NCI-H510A (cell line): ENCODE measurements at places on chromosomes 12 and 14.

DNA sequence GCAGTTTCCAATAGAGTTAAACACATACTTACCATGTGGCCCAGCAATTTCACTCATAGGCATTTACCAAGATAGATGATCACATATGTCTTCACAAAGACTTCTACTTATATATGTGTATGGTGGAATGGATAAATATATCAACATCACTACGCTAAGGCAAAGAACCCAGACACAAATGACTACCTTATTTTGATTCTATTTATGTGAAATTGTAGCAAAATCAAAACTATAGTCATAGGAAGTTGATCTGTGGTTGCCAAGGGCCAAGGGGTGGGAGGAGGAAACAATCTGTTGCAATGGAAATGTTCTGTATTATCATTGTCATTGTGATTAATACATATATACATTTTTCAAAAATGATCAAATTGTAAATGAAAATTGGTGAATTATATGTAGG is 47.7 kb upstream of the ANP32D start:
- DNase-seq = no peak

DNA sequence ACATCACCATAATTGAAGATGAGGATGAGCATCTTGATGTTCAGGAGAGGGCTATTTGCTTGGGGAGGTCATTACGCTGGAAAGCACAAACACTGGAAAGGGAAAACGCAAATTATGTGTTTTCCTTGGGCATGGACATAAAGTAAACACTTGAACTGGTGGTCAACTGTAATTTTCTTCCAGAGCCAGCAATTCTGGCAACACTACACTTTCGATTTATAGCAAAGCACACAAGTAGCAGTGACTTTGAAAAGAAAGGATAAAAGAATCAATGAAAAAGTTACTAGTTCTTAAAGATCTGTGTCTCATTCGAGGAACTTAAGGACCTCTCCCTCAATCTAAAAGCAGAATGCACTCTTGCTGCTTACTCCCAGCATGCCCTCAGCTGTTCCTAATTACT is 2.2 kb downstream of the CLEC14A start:
- no peak for DNase-seq

DNA sequence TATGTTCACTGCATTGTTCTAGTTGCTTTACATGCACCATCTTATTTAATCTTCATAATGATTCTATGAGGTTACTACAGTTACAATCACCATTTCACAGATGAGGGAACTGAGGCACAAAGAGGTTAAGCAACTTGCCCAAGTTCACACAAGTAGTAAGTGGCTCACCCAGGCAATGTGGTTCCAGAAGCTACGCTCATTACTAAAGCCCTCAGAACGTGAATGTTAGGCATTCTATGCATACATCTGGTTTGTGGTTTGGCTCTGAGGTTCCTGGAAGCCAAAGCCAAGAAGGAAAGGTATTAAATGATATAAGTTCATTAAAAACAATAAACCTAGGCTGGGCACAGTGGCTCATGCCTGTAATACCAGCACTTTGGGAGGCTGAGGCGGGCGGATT is 14.4 kb upstream of the VRTN start:
- no peak for DNase-seq

GRCh38 chr14:74875941-74876913 is at the start of gene PROX2:
Gene PROX2, minus strand, starts transcription at chr14:74876145. Its CDS starts 12,311 bp downstream, at chr14:74863834.
- no peak for DNase-seq

DNA sequence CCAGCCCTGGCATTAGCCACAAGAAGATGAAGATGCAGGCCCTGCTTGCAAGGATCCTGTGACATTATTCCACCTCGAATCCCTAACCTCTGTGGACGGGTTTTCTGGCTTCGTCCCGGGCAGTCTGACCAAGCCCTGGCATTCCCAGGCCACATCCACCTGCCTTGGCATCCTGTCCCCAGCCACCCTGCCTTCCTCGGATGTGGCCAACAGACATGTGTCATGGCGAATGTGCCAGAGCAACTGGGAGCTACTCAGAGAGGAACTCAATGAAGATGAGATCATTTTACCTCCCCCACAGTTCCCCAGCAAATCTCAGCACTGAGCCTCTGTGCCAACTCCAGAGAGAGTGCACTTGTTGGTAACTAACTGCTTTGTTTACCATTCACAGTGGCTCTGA is 33.5 kb upstream of the KCNA5 start:
- DNase-seq = no peak

- DNase-seq = no peak
Measured at GRCh38 chr14:62364800-62365280, 602.6 kb downstream of the SNAPC1 start.
